ENCODE measurements at places on chromosomes 3 and 15. TPM values are rescaled to one million over a fixed set of nuclear protein-coding genes. Genes with fewer than 3 reads are reported as not detected.
A peak's percentile ranks its signal among the peaks of the same experiment; 100 is the strongest.

The POLR2M gene
- 172 TPM for total RNA-seq

The GASK1A gene
- 17.5 TPM for total RNA-seq

- H3K27ac ChIP-seq: no peak overlapping the region
- no peaks in the 10 kb centered on the region for H3K4me1 ChIP-seq
- no peak overlapping the region for H3K4me3 ChIP-seq
- no peak for DNase-seq
- no peaks in the 10 kb centered on the region for H3K36me3 ChIP-seq
- H3K27me3 ChIP-seq: no peaks in the 10 kb centered on the region
Measured at GRCh38 chr3:40597441-40597840, 72.7 kb downstream of the ZNF621 start.

The CAV3 gene
- total RNA-seq: 1.2 TPM

The KCNH8 gene
- total RNA-seq: 3.4 TPM

DNA sequence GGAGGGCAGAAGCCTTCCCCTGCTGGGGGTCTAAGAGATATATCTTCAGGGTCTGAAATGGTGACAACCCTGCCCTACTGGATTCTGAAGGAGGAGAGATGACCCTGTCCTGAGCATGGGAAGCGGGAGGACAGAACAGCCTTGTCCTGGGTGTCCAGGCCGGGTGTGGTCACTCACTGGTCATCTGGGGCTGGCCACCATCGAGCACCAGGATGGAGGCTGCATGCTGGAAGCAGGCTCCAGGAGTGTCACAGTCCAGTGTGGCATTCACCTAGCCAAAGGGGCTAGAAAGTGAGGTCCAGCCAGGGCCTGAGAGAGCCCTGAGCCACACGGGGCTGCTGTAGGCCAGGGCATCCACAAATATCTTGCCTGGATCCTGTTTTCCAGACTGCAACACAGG, 5.2 kb downstream of the CDHR4 start:
- no peaks in the 10 kb centered on the region for H3K27me3 ChIP-seq
- H3K27ac ChIP-seq: no peak overlapping the region
- H3K4me1 ChIP-seq: no peaks in the 10 kb centered on the region

- H3K27me3 ChIP-seq: no peaks in the 10 kb centered on the region
- no peaks in the 10 kb centered on the region for H3K36me3 ChIP-seq
- no peaks in the 10 kb centered on the region for H3K4me1 ChIP-seq
Measured at GRCh38 chr3:24220859-24221657, 273.6 kb downstream of the THRB start.

DNA sequence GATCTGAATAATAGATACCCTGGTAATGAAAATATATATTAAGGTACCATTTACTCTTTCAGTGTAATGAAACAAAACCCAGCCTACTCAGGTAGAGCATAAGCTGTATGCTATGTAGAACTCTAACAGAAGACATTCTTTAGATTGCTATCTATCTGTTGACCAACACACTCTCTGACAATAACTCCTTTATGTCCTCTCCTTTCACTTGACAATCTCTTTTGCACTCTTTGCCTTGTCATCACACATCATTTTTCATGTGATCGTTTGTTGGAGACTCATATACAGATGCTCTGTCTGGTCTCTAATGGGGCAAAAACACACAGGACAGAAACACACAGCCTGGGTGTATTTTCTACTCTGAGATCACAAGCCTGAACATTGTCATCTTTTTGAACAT, 35.4 kb upstream of the SUCLG2 start:
- DNase-seq: no peak
- H3K27ac ChIP-seq: no peak overlapping the region
- H3K36me3 ChIP-seq: no peaks in the 10 kb centered on the region

The PROK2 gene
- not detected for total RNA-seq

DNA sequence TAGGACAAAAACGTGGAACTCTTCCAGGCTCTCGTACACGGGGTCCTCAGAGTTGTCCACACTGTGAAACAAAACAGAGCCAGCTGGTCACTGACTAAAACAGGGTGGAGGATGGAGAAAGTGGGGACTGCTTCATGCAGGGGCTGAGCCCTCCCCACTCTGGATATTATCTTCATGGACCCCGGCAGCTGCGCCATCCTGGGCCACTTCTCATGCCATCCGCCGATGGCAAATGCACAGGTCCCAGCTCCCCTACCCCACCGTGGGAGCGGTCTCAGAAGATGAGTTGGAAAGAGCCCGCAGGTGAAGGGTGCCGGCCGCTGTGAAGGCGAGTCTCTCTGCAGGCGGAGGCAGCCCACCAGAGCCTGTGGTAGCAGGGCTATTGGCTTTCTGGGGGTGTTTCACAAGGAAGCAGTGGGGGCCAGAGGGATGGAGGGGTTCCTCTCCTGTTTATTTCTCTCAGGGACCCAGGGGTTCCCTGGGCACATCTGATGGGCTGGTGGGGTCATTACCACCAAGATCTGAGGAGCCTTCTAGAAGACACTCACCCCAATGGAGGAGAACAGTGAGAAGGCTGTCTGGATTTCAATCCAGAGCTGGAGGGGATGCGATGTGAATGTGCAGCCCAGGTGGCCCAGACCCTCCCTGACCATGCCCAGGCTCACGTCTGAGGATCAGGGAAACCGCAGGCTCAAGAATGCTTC, 177.3 kb downstream of the KLF13 start:
- no peaks in the 10 kb centered on the region for H3K27me3 ChIP-seq
- no peaks in the 10 kb centered on the region for H3K4me1 ChIP-seq
- H3K36me3 ChIP-seq: no peaks in the 10 kb centered on the region
- no peak for DNase-seq
- no peak overlapping the region for H3K4me3 ChIP-seq
- H3K27ac ChIP-seq: no peak overlapping the region

DNA sequence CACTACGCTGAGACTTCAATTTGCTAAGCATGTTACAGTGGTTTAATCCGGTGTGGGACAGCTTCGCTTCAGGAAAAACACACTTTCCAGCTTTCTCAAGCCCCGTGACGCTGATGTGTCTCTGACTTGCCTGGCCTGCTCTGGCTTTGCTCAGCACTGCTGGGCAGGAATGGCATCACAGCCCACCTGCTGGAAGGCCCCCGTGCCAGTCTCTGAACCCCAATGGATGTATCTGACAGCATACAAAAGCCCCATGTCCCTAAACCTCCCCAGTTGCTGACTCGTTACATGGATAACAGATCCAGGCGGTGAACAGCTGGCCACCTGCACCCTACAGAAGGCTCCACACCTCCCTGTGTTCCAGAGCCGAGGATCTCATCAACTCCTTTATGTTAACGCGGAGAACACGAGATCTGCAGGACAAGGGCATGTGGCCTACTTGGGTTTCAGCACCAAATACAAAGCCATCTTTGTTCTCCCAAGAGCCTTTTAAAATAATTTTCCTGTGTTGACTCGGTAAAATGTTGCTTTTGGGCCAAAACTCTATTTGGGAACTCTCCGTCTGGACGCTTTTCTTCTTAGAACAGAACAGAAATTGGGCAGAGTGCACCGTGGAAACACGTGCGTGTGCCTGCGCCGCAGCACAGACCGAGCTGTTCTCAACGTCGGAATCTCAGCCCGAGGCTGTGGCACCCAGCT, 61.4 kb downstream of the ATP10A start:
- no peak overlapping the region for H3K27ac ChIP-seq
- no peak for DNase-seq
- H3K27me3 ChIP-seq: no peaks in the 10 kb centered on the region
- H3K4me3 ChIP-seq: no peak overlapping the region

DNA sequence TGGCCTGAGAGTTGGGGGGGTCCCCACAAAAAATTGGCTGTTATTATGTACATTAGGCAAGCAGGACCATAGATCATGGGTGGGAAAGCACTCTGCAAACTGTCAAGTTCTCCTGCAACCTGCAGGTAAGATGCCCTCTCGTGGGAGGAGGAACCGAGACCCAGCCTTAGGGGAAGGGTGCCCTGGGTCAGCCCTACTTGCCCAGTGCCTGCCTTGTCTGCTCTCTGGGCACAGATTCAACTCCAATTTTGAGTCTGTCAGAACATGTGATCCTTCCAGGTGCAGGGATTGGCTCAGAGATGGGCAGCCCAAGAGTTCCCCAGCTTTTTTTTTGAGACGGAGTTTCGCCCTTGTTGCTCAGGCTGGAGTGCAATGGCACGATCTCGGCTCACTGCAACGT, 99.2 kb downstream of the PLXNA1 start:
- H3K36me3 ChIP-seq: no peaks in the 10 kb centered on the region
- no peak overlapping the region for H3K27ac ChIP-seq
- DNase-seq: no peak
- H3K27me3 ChIP-seq: no peaks in the 10 kb centered on the region
- H3K4me1 ChIP-seq: no peaks in the 10 kb centered on the region
- H3K4me3 ChIP-seq: no peak overlapping the region

The HRG gene
- not detected for total RNA-seq

- no peak overlapping the region for H3K4me3 ChIP-seq
- DNase-seq: no peak
- no peak overlapping the region for H3K27ac ChIP-seq
- H3K36me3 ChIP-seq: no peaks in the 10 kb centered on the region
Measured at GRCh38 chr3:128091586-128091985, 32.0 kb downstream of the RUVBL1 start.

DNA sequence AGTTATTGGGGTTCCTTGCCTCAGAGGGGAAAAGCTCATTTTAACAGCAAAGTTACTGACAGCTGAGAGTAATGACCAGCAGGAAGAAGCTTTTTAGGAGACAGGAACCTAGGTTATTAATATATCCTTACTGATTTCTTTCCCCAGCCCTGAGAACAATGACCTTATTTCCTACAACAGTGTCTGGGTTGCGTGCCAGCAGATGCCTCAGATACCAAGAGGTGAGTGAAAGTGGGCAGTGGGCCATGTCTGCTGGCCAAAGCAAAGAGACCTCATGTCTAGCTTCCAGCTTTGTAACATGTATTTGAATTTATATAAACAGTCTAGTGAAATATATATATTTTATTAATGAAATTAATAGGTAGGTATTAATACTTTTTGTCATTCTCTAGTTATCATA, 5.0 kb downstream of the CCNDBP1 start:
- H3K27me3 ChIP-seq: no peaks in the 10 kb centered on the region
- peak; percentile 63 for DNase-seq
- H3K4me3 ChIP-seq: no peak overlapping the region
- no peaks in the 10 kb centered on the region for H3K36me3 ChIP-seq

- no peaks in the 10 kb centered on the region for H3K27me3 ChIP-seq
- H3K4me3 ChIP-seq: no peak overlapping the region
- no peak for DNase-seq
- H3K36me3 ChIP-seq: peaks cover 21% of the 10 kb centered on the region
Measured at GRCh38 chr3:50258029-50258680, 10.8 kb upstream of the SEMA3B start.

GRCh38 chr15:43920254-43920600, 93.4 kb downstream of the WDR76 start:
- no peak for DNase-seq
- H3K36me3 ChIP-seq: no peaks in the 10 kb centered on the region
- no peak overlapping the region for H3K27ac ChIP-seq
- H3K27me3 ChIP-seq: no peaks in the 10 kb centered on the region
- no peak overlapping the region for H3K4me3 ChIP-seq

The RPN1 gene
- total RNA-seq: 291 TPM

- no peaks in the 10 kb centered on the region for H3K4me1 ChIP-seq
- no peaks in the 10 kb centered on the region for H3K36me3 ChIP-seq
- H3K27me3 ChIP-seq: no peaks in the 10 kb centered on the region
Measured at GRCh38 chr3:138005627-138006026, 4.3 kb upstream of the CLDN18 start.

The FAM81A gene
- 10.6 TPM for total RNA-seq

DNA sequence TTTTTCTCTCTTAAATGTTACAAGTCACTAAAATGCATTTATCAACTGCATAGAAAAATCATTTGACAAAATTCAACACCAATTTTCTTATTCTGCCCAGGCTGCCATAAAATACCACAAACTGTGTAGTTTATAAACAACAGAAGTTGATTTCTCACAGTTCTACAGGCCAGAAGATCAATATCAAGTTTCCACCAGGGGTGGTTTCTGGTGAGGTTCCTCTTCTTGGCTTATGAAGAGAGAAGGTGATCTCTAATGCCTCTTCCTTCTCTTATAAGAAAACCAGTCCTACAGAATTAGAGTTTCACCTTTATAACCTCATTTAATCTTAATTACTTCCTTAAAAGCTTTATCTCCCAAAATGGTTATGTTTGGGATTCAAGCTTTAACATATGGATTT, 10.9 kb upstream of the CD200R1L start:
- H3K27ac ChIP-seq: no peak overlapping the region
- H3K4me1 ChIP-seq: no peaks in the 10 kb centered on the region
- H3K27me3 ChIP-seq: no peaks in the 10 kb centered on the region
- no peaks in the 10 kb centered on the region for H3K36me3 ChIP-seq

GRCh38 chr3:105529456-105529855, 162.7 kb downstream of the ALCAM start:
- H3K4me3 ChIP-seq: no peak overlapping the region
- H3K36me3 ChIP-seq: no peaks in the 10 kb centered on the region
- H3K4me1 ChIP-seq: no peaks in the 10 kb centered on the region
- no peak overlapping the region for H3K27ac ChIP-seq
- H3K27me3 ChIP-seq: no peaks in the 10 kb centered on the region
- no peak for DNase-seq

DNA sequence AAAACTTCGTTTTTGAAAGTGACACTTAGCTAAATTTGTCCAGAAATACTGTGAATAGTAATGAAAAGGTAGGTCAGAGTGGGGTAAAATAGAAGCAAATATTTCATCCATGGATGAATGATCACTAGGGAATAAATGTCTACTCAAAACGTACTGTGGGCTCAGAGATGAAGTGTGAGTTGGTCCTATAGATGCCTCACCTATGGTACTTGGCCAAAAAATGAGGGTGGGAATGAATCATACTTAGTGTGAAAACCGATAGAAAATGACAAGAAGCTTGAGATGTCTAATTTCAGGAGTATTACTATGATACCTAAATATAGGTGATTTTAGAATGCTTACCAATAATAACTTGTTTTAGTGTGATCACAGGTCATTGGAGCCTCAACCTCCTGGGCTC, 155.9 kb downstream of the GMNC start:
- no peak overlapping the region for H3K4me3 ChIP-seq
- H3K4me1 ChIP-seq: peaks cover 11% of the 10 kb centered on the region
- no peaks in the 10 kb centered on the region for H3K36me3 ChIP-seq
- H3K27me3 ChIP-seq: no peaks in the 10 kb centered on the region
- no peak overlapping the region for H3K27ac ChIP-seq

GRCh38 chr3:71504250-71505036, 79.1 kb downstream of the FOXP1 start:
- H3K36me3 ChIP-seq: no peaks in the 10 kb centered on the region
- no peaks in the 10 kb centered on the region for H3K27me3 ChIP-seq
- H3K4me3 ChIP-seq: no peak overlapping the region
- DNase-seq: no peak
- H3K27ac ChIP-seq: no peak overlapping the region

The FILIP1L gene
- total RNA-seq: 28.2 TPM

GRCh38 chr3:158737976-158738615, 5.8 kb upstream of the RARRES1 start:
- H3K27me3 ChIP-seq: no peaks in the 10 kb centered on the region
- no peak overlapping the region for H3K4me3 ChIP-seq
- H3K36me3 ChIP-seq: no peaks in the 10 kb centered on the region
- no peak overlapping the region for H3K27ac ChIP-seq

DNA sequence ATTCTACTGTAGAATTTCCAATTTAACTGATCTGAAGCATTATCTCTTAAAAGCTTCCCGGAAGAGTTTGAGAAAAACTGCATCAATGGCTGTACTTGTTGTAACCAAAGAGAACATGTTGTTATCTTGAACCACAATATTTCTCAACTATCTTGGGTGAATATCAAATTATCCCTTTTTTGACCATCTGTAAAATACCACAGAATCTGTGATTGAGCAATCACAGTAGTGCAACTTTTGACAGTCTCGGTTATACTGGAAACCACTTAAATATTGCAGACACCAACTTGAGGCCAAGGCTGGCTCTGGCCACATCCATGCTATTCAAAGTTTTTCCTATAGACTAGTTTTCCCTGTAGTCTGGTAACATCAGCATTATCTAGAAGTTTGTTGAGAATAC, 842.8 kb upstream of the EPHA6 start:
- no peak overlapping the region for H3K4me3 ChIP-seq
- no peak overlapping the region for H3K27ac ChIP-seq
- H3K4me1 ChIP-seq: no peaks in the 10 kb centered on the region
- no peaks in the 10 kb centered on the region for H3K27me3 ChIP-seq
- no peak for DNase-seq
- no peaks in the 10 kb centered on the region for H3K36me3 ChIP-seq
